T-helper 1 cell treated with Interleukin-12 subunit alpha and Interleukin-12 subunit beta and Interleukin-4 antibody, amounts not matched to agents 30 ng/mL and 1 ng/mL, for 36 hours (primary cell): ENCODE measurements at places on chromosomes 13 and 19. TPM values are rescaled to one million over a fixed set of nuclear protein-coding genes. Genes with fewer than 3 reads are reported as not detected.

Gene ZNF69
- 0.98 and 1.3 TPM in 2 replicates for total RNA-seq

Gene GPALPP1
- total RNA-seq: 24.3 and 28.8 TPM in 2 replicates

Gene PGLYRP2
- total RNA-seq: 0.25 and 0.34 TPM in 2 replicates

Gene ZNF440
- 11.4 and 11.9 TPM in 2 replicates for total RNA-seq

Gene MVB12A
- total RNA-seq: 38.7 and 39.2 TPM in 2 replicates

Gene CCDC8
- total RNA-seq: not detected in 2 replicates

Gene SIGLEC9
- total RNA-seq: 0.12 and 0.29 TPM in 2 replicates

Gene ZNF540
- total RNA-seq: 0.44 and 0.93 TPM in 2 replicates

Gene MYH14
- total RNA-seq: not detected in 2 replicates

Gene TPTE2
- total RNA-seq: 0.12 TPM in 1 of 2 replicates, not detected in the other

Gene COL4A2
- 0.37 and 0.73 TPM in 2 replicates for total RNA-seq

Gene ICAM5
- total RNA-seq: 0.10 and 0.37 TPM in 2 replicates

Gene SLC25A42
- 13.6 and 16.1 TPM in 2 replicates for total RNA-seq

Gene RYR1
- total RNA-seq: 2.3 and 2.9 TPM in 2 replicates

Gene DHDH
- total RNA-seq: 0.34 TPM in 1 of 2 replicates, not detected in the other

Gene GPR4
- total RNA-seq: not detected in 2 replicates

Gene TNFSF13B
- total RNA-seq: 17.4 and 17.5 TPM in 2 replicates

Gene MICU2
- total RNA-seq: 29.9 and 30.6 TPM in 2 replicates

Gene FPR1
- total RNA-seq: not detected in 2 replicates

Gene ACTMAP
- total RNA-seq: 10.6 and 11.9 TPM in 2 replicates

Gene ZNF221
- total RNA-seq: 0.61 and 0.76 TPM in 2 replicates

Gene ZNF418
- 1.5 and 2.3 TPM in 2 replicates for total RNA-seq

Gene TMEM238
- 11.8 and 14.8 TPM in 2 replicates for total RNA-seq

Gene TYROBP
- total RNA-seq: not detected in 2 replicates

Gene ZNF99
- total RNA-seq: not detected in 2 replicates

Gene LIM2
- not detected in 2 replicates for total RNA-seq

Gene LMO7
- 9.9 and 15.2 TPM in 2 replicates for total RNA-seq

Gene SPACA4
- total RNA-seq: not detected in 2 replicates

Gene MTUS2
- total RNA-seq: not detected in 2 replicates

Gene CTXN1
- not detected in 2 replicates for total RNA-seq

Gene STARD13
- 1.8 and 2.2 TPM in 2 replicates for total RNA-seq

Gene SSC5D
- 0.15 and 0.39 TPM in 2 replicates for total RNA-seq

Gene PDE4C
- total RNA-seq: not detected in 2 replicates

Gene ZNF575
- total RNA-seq: 4.2 and 4.4 TPM in 2 replicates

Gene ZNF285
- 0.05 TPM in 1 of 2 replicates, not detected in the other for total RNA-seq

Gene ZMYM5
- total RNA-seq: 14.9 and 15.5 TPM in 2 replicates

Gene CGB1
- total RNA-seq: not detected in 2 replicates

Gene OCEL1
- 15.7 and 21.3 TPM in 2 replicates for total RNA-seq

Gene SYMPK
- 107 and 111 TPM in 2 replicates for total RNA-seq

Gene KLHL1
- not detected in 2 replicates for total RNA-seq

Gene SHD
- total RNA-seq: not detected in 2 replicates

Gene COL5A3
- total RNA-seq: 0.05 and 0.07 TPM in 2 replicates

Gene TDRD12
- 0.17 and 0.42 TPM in 2 replicates for total RNA-seq

Gene ZFR2
- 0.25 and 0.32 TPM in 2 replicates for total RNA-seq

Gene HCST
- 101 and 108 TPM in 2 replicates for total RNA-seq

Gene ZNF599
- total RNA-seq: 3.4 and 3.5 TPM in 2 replicates

Gene CEBPA
- total RNA-seq: 0.24 and 0.51 TPM in 2 replicates

Gene URI1
- 47.4 and 53.9 TPM in 2 replicates for total RNA-seq

Gene MADCAM1
- 0.22 and 0.51 TPM in 2 replicates for total RNA-seq

Gene ZNF17
- 13.6 and 15.0 TPM in 2 replicates for total RNA-seq

Gene GGACT
- total RNA-seq: 6.0 and 7.4 TPM in 2 replicates

Gene SIPA1L3
- total RNA-seq: 15.7 and 16.5 TPM in 2 replicates

Gene C19orf38
- 4.6 and 5.7 TPM in 2 replicates for total RNA-seq

Gene TMEM91
- 3.8 and 4.9 TPM in 2 replicates for total RNA-seq

Gene DLEU7
- not detected in 2 replicates for total RNA-seq

Gene OR4F17
- not detected in 2 replicates for total RNA-seq
